Activated naive CD4-positive, alpha-beta T cell (primary cell): ENCODE measurements at places on chromosomes 2 and 18.

GRCh38 chr18:69585696-69586095 lies 185.0 kb downstream of the DOK6 start:
- DNase-seq, result no peak

DNA sequence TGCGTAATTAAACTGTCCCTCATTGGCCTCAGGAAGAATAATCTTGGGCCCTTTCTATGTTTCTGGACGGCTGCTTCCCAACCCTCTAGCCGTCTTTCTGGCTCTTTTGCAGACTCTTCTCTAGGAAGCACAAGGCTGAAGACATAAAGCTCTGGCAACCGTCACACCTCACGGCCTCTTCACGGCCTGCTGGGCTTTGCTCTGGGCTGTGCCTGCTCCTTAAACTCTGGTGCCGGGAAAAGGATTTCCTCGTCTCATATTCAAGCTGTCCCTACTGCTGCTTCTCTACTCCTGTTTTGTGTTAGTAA lies 36.0 kb upstream of the WIPF1 start:
- DNase-seq, result no peak

GRCh38 chr2:230748087-230748486 lies 35.4 kb downstream of the CAB39 start:
- no peak for DNase-seq

DNA sequence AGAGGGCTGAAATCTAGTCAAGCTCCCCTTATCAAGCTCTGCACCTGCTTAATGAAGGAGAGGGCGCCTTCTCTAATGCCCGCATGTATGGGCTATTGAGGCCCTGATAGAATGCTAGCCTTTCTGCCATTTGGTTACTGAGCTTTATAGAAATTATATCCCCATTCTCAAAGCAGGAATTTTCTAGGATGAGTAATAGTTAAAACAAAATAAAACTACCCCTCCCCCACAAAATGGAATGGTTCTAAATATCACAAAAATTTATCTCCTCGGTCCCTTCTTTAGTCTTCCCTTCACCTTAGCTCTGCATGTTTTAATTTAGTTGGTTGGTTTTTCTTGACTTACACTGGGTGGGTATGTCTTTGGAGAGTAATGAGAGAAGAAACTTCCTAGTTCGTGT lies 37.7 kb downstream of the CD28 start:
- DNase-seq, result no peak

GRCh38 chr2:233056961-233057605 lies 3.1 kb upstream of the INPP5D start:
- no peak for DNase-seq

DNA sequence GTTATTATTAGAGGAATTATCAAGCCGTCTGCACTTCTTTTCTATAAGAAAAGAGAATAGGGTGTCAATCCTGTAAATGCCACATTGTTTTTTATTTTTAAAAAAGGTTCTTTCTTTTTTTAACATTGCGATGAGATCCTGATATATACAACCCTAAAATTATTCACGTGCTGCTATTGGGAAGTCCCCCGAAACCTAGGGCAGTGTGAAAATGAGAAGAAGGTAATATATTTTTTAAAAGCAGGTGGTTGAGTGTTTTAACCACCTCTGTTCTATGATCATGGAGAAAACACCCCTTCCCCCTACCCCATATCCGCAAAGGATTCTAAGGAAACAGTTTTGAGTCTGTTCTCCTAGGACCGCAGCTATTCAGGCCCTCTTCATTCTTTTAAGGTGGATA lies 94.5 kb upstream of the KLHL14 start:
- DNase-seq, result no peak

- DNase-seq, result no peak
These were observed at the start of gene HOXD9 for GRCh38 chr2:176122683-176123410. HOXD9 (plus strand) TSS chr2:176122719; CDS start chr2:176122769, 50 bp downstream.

- DNase-seq, result no peak
These were observed 57.1 kb downstream of the SNORC start for GRCh38 chr2:232927032-232927792.

DNA sequence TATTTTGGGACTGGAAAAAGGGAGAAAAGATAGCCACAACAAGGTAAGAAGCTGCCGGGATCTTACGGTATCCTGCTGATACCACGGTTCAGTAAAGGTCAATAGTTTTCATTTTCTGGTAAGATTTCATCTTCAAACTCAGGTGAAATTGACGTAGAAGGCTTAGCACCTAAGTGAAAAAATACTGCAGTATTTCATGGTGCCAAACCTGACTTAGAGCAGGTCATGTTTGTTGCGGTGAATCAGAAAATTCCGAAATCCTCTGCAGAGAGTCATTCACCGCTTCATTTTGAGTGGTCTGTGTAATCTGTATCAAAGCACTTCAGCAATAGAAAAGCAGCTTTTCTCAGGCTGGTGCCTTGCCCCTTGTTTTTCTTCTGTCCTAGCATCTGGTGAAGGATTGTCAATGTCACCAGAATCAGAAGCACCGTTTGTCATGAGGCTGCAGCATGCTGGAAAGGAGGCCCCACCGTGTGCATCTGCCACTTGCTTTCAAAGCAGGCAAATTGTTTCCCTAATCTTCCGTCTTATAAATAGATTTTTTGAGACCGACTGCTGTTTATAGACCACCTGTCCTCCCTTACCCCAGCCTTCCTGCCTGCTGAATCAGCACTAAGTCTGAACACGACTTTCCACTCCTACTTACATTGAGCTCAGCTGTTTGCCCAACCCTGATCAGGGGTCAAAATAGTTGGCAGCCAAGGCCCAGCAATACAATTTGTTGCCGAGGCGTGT lies 156.3 kb downstream of the EML6 start:
- no peak for DNase-seq

DNA sequence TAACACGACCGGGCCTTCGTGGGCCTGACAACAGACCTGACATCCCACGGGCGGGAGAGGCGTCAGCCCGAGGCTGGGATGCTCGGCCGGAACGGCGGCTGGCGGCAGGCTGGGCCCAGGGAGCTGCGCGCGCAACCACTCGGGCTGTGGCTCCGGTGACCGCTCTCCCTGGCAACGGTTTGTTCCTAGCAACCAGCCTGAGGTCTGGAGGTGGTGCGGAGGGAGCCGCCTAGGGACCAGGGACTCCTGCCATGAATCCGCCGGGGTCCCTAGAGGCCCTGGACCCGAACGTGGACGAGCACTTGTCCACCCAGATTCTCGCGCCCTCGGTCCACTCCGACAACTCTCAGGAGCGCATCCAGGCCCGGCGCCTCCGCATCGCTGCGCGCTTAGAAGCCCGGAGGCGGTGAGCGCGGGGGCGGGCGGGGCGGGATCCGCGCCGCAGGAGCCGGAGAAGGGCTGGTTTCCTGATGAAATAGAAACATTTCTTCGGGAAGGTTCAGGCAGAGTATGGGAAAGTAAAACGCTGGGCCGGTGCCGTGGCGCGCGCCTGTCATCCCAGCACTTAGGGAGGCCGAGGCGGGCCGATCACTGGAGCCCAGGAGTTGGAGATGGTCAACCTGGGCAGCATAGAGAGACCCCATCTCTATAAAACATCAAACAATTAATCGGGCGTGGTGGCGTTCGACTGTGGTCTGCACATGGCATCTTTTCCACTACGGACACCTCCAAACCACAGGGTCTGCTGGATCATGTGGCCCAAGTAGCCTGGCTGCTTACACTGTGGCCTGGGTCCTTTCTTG lies at the start of gene DRC1:
TSS of gene DRC1 (plus strand) at position 182 of the 803 bp plus-strand sequence. CDS start at position 252, 70 bp downstream.
- DNase-seq, result no peak

- no peak for DNase-seq
These were observed 61.0 kb downstream of the ZAP70 start for GRCh38 chr2:97774425-97774824.

- DNase-seq, result no peak
These were observed 120.0 kb downstream of the DYM start for GRCh38 chr18:49340446-49340845.

DNA sequence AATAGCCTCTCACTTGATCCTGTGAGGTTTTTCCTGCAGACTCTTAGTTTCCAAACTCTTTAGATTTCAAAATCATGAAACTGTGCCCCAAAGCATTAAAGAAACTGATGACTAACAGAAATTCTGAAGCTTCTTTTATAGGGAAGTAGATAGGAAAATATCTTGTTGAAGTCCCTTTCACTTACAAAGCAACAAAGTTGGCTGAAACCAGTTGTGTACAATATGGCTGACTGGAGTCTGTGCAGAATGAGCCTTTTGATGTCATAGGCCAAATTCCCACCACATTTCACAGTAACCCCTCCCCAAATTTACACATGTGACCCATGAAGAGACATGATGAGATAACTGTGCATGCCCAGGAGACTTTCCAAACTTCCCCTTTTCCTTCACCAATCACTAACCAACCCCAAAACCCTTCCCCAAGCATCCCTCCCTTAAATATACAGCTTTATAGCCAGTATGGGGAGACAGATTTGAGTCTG lies 61.7 kb upstream of the NCK2 start:
- no peak for DNase-seq

DNA sequence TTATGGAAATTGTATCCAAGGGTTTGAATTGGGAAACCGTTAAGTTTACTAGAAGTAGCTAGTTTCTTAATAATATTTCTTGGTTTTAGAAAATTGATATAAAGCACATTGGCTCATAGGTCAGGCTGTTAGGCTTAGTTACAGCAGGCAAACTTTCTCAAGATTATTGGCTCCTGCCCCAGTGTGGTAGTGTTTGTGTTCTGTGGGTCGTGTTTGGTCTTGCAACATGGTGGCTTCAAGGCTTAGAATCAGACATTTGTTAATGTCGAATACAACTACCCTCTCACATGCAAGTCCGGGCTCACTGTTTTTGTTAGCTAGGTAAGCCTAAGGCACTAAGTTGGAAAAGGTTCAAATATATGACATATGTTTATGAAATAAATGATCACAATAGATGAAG lies 19.6 kb downstream of the CERS6 start:
- DNase-seq, result no peak

DNA sequence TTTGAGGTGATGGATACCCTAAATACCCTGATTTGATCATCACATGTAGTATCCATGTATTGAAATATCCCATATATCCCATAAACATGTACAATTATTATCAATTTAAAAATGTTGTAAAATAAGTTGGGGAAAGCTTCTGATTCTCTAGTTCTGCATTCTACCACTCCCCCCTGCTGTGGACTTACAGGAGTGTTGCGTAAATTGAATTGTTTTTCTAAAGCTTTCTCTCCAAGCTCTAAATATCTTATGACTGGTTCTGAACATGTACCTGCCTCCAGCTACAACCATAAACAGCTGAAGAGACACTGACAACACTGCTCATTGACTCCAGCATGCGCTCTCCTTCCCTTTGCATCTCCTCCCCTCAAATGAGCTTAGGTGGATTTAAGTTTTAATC lies 145.2 kb downstream of the MGAT5 start:
- DNase-seq, result no peak

DNA sequence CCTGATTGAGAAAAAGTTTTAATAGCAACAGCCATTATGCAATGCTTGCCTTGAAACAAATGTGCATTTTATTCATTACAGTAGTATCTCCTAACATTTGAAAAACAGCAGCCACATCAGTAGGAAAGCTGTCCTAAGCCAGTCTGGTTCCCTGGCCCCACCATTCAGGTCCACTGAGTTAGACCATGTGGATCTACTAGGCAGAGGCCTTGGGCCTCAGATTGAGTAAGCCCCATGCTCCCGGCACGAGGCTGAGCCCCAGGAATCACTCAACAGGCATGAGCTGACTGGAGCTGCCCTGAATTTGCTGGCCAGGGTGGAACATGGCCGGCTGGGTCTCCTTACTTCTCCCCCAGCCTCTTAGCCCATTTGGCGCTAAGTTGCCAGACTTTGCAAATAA lies 103.4 kb downstream of the ZFP36L2 start:
- DNase-seq, result no peak

- no peak for DNase-seq
These were observed 424.0 kb downstream of the ARHGAP15 start for GRCh38 chr2:143553261-143553660.

DNA sequence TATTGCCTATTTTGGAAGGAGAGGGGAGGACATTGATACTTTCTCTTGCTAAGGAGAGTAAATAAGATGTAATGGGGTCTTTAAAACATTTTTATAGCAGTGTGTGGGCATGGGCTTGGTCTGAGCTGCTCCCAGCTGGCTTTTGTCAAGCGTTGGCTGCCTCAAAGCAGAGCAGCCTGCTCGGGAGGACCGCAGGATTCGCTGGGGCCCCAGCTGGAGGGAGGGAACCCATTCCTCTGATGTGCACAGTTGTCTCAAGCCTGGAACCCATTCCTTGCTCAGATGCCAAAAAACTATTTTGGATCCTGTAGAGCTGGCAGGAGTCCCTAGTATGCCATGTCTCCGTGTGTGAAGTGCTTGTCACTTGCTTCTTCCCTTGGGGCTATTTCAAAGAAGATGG lies 59.4 kb upstream of the RMDN2 start:
- no peak for DNase-seq

DNA sequence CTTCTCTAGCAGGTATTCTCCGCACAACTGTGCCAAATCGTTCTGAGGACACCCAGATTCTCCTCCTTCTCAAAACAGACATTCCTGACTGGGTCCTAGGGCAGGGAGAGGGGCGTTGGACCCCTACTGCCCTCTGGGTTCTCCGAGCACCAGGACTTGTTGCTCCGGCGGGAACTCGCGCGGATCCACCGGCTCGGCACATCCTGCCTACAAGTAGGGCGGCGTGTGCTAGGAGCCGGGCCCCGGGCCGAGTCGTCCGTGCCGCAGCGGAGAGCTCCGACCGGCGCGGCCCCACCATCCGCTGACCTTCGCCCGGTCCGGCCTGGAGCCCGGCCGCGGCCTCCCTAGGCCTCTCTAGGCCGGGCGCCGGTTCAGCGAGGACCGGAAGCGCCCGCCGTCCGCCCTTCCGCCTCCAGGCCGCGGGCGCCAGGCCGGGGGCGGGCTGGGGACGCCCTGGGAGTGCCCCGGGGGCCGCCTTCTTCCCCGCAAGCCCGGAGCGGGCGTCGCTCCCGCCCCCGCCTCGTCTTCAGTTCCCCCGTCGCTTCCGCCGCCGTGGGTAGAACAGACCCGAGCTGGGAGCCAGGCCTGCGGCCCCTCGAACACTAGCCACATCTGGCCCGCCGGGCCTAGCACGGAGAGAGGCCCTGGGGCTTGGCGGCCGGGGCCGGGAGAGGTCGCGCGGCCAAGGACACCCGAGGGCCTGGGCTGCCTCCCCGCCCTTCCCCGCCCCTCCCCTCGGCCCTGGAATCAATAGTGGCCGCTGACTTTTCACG lies 7.6 kb upstream of the ONECUT2 start:
- DNase-seq, result no peak

DNA sequence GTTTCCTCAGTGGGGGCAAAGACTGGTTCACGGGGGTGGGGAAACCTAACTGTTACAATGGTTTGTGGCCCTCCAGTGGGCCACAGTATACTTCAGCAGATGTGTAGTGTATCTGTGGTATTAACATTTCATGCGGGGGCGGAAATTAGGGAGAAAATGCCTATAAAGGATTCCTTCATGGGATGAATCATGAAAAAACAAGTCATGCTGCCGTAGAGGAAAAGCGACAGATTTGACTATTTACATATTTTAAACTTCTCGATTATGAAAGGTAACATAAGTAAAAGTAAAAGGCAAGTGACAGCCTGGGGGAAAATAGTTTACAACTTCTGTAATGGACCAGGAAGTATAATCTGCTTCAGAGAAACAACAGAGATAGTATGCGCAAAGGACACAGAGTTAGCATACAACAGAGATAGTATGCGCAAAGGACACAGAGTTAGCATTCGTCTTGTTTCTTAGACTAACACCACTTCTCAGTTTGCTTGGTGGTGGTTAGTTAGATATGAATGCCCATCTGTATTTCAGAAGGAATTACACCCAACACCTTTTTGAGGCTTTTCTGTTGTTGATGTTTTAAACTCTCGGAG lies 41.1 kb downstream of the MRPS9 start:
- no peak for DNase-seq

- DNase-seq, result no peak
These were observed 1026.7 kb upstream of the ACVR2A start for GRCh38 chr2:146818122-146818521.
